ENCODE measurements at places on chromosomes 13 and 19.
A peak's percentile ranks its signal among the peaks of the same experiment; 100 is the strongest.

GRCh38 chr13:75739244-75739868 lies 103.2 kb downstream of the LMO7 start:
- DNase-seq, result no peak

GRCh38 chr19:752652-753517 lies 2.0 kb downstream of the MISP start:
- peak; percentile 98 for DNase-seq

GRCh38 chr19:50697414-50698124 lies 22.0 kb downstream of the SHANK1 start:
- DNase-seq, result no peak

- DNase-seq, result no peak
Observed at GRCh38 chr13:27295096-27295495, 24.5 kb downstream of the RASL11A start.

GRCh38 chr13:59660582-59660981 lies 503.1 kb downstream of the DIAPH3 start:
- no peak for DNase-seq

- DNase-seq, result no peak
Observed at GRCh38 chr13:78779608-78780007, 120.7 kb upstream of the OBI1 start.

DNA sequence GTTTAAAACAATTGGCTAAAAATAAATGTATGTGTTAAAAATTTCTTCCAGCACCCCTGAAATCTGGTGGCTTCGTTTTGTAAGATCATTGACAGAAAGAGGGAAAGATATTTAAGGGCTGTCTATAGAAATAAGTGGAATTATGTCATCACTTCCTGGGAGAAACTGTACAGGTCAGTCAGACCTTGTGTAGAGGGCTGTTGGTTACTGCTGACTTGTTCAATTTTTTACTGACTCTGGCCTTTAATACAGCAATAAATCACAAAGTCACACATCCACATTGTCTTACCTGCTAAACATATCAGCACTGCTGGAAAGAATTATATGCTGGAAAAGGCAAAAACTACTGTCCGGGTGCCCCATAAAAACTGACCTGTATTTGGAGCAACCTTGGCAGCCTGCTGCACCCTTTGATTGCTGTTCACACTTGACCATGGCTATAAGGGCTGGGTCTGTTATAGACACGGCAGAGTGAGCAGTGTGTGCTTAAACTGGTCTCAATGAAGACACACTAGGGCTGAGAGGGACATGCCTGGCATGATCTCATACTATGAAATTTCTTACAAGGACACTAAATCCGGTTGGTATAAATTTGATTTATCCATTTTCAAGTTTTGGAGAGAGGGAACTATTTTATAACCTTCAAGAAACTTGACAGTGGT lies 162.1 kb downstream of the NHLRC3 start:
- no peak for DNase-seq

- DNase-seq, result no peak
Observed at GRCh38 chr13:35765366-35765765, 288.9 kb upstream of the MAB21L1 start.

DNA sequence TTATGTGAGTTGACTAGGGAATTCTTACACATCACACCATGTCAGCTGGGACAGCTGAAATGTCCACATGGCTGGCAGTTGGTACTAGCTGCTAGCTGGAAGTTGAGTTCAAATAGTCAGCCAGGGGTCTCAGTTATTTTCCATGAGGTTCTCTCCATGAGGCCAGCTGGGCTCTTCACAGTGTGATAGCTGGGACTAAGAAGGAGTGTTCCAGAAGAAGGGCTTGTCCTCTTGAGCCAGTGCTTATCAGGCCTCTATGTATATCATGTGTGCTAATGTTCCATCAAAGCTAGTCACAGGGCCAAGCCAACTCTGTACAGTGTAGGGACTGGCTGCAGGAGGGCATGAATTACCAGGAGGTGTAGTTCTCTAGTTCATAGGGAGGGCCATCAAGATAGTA lies 11.8 kb downstream of the USPL1 start:
- DNase-seq, result no peak

Measured in HuH-7.5 (cell line).